ENCODE measurements at places on chromosomes 7 and 10.

DNA sequence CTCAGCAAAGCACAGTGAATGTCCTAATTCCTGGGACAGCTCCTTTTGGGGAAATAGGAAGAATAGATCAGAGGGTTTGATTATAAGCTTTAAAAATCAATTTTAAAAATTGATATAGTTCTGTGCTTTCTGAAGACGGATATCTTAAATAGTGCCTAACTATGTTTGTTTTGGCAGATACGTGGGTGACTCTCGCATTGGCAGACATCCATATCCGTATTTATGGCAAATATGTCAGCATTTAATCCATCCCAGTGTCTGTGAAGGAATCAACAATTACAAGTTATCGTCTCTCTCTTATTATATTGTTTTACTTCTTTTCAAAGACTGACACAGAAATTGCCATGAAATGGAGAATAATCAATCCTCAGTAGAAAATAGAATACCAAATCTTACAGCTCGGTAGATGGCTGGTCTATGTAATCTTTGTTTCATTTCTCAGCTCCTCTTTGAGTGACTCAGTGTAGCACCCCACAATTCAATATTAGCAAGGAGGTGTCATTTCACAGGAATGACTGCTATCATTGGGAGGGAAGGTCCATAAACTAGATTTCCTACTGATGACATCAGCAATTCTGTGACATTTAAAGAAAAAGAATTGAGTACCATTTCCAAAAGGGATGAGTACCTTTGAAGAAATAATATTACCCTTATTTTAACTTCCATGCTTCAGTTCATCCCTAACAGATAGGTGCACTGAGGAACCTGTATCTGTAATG is 186.4 kb upstream of the NFE2L3 start:
- peak; percentile 11 for DNase-seq

DNA sequence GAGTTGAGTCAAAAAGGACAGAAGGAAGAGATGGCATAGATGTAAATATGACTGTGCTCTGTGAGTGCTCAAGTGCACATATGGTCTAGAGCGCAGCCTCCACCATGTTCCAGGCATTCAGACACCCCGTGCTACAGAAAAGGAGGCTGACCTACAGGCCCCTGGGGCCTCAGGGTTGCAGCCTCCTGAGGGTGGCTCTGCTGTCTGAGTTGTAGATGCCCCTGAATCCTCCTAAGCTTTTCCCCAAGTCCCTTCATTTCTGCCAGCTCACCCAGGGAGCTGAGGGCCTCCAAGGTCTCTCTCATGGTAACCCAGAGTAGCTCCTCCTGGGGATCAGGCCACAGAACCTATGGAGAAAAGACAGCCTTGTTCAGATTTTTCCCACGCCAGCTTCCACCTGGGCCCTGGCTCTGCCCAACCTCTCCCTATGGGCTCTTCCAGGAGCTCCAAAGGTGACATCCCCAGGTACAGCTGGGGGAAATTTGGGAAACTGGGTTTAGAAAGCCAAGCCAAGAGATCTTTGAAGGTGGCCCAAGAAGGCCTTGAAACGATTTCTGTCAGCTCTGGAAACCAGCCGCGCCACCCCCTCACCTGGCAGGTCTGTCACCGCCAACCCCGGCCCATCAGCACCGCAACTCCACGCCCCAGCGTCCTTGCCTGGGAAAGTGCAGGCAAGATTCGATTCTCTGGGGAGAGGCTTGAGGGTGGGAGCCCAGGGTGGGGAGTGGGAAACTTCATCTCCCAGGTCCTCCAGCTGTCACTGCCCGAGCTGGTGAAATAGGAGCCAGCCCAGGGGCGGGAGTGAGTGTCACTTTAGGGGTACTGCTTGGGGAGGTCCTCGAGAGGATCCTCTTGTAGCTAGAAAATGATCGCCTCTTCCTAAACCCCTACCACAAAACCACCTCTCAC is 2.4 kb downstream of the ZNF467 start:
- DNase-seq: no peak

GRCh38 chr7:50988465-50988864 is 205.8 kb upstream of the GRB10 start:
- no peak for DNase-seq

DNA sequence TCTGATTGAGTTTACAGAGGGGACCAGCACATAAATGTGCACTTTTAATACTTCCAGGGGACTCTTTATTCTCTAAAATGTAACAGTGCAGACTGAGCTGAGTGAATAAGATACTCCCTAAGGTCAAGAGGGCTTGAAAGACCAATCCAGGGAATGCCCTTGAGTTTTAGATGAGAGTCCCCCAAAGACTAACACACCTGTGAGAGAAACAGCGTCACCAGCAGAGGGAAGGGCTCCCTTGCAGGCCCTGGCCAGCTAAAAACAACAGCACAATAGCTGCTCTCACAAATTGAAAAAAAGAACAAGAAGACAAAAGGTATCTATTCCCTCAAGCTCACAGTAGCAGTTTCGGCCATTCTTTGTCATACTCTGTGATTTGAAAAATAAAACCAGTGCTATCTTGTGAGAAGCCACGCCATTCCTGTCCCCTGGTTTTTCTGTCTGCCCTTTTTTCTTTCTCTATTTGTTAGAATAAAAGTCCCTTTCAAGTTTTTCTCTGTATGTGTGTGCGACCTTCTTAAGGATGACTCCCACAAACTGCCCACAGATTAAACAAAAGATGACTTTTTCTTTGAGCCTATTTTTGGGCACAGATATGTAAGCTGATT is 230.4 kb upstream of the BMPER start:
- no peak for DNase-seq

DNA sequence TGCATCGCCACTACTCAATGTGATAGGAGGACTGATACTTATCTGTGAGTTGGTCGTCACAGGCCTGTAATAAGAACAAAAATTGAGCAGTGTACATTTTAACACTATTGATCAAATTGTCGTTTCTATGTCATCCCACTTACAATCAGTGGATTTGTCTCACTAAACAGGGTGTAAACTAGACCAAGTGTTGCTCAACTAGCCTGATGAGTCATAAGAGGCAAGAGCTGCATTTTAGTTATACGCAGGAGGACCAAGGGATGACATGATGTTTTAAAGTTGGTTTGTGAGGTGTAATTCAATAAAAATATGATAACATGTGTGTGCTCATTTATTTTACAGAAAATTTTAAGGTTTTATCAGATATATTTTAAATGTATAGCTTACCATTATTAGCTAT is 1239.2 kb downstream of the REEP3 start:
- peak; percentile 1 for DNase-seq

DNA sequence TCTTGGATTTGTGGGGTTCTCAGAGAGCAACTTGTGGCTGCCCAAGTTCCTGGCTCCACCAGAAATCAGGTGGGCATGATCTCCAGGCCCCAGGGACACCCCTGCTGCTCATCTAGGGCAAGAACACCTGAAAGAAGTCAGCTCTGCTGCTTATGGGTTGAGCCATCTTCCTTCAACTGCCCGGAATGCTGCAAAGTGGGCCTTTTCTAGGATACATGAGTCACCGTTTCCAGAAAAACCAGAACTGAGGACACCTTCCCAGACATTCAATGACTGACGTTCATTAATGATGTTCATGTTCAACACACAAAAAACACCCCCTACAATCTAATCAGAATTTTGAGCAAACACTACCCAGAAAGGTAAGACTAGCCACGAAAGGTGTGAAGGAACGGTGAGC is 98.0 kb downstream of the MAD1L1 start:
- DNase-seq: no peak
